Stimulated activated CD4-positive, alpha-beta T cell treated with anti-CD3 and anti-CD28 coated beads, TNF-alpha, amount 100 ng/mL, for 1 hour (primary cell): ENCODE measurements at places on chromosomes 5 and 9.

GRCh38 chr5:109571785-109572184 lies 117.9 kb upstream of the MAN2A1 start:
- DNase-seq: no peak

DNA sequence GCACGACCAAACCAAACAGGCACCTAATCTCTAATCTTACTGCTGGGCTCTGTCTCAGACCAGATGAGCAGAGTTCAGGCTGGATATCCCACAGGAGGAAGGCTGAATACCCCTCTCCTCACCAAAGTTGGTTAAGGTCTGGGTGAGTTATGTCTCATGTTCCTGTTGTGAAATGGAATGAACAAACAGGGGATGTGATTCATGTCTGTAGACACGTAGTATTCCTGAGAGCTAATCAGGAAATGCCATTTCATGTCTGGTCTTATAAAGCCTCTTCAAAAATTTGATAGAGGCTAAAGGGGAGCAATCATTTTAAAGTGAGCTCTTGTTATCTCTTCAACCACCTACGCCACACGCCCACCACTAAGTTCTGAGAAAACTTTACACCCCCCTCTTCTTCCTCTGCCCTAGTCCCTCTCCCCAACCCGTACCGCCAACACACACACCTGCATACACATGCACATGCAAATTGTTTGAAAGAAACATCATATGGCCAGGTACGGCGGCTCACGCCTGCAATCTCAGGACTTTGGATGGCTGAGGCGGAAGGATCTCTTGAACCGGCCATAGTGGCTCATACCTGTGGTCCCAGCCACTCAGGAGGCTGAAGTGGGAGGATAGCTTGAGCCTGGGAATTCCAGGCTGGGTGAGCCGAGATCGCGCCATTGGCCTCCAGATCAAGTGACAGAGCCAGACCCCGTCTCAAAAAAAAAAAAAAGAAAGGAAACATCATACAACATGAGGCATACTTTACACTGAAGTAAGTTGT lies 69.8 kb upstream of the RAI14 start:
- no peak for DNase-seq

GRCh38 chr9:93994132-93994531 lies 39.0 kb upstream of the BARX1 start:
- no peak for DNase-seq

GRCh38 chr5:73626814-73627313 lies 868 bp downstream of the ARHGEF28 start:
- no peak for DNase-seq

GRCh38 chr5:142823806-142824205 lies 53.6 kb downstream of the ARHGAP26 start:
- no peak for DNase-seq

- no peak for DNase-seq
Measured at GRCh38 chr5:7793895-7794294, 57.0 kb downstream of the CFAP90 start.

- DNase-seq: no peak
Measured at GRCh38 chr5:74199436-74200210, 440.9 kb downstream of the ENC1 start.

DNA sequence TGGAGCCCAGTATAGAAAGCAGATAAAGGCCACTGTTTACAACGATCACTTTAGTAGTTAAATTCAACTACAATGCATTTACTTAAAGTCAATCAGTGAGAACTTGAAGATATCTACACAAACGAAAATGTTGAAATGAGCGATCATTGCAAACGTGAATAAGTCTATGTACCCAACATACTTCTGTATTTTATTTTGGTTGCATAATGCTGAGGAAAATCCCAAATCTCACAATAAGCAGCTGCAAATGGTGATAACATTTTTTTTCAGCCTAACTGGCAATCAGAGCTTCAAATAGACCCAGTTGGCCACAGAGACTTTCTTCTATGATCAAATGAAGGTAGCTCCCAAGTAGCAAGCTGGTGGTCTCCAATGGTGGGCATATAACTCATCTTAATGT lies 32.1 kb downstream of the PDGFRB start:
- no peak for DNase-seq

GRCh38 chr9:105357937-105358336 lies 89.9 kb upstream of the FSD1L start:
- DNase-seq: no peak

DNA sequence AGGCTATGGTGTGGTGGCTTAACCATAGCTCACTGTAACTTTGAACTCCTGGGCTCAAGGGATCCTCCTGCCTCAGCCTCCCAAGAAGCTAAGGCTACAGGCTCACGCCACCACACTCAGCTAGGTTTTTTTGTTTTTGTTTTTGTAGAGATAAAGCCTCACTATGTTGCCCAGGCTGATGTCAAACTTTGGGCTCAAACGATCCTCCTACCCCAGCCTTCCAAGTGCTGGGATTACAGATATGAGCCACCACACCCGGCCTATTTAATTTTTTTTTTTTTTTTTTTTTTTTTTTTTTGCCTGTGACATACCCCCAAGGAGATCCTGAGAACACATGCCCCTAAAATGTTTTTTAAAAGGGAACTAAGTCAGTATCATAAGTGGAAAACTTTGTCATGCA lies 10.4 kb downstream of the FUBP3 start:
- DNase-seq: no peak

DNA sequence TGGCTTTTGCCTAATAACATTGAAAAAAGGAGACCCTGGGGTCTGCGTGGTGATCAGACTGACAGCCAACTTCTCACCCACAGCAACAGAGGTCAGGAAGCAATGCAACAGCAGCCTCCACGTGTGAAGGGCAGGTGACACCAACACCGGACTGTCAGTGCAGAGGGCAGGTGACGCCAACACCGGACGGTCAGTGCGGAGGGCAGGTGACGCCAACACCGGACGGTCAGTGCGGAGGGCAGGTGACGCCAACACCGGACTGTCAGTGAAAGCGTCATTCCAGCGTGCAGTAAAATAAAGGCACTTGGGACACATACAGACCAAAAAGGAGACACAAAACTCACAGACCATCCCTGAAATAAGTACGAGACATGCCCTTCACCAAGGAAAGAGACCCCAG lies 37.2 kb upstream of the CEP72 start:
- DNase-seq: no peak
